AML-193 (cell line): ENCODE measurements at places on chromosomes 4 and X.

- DNase-seq, result no peak
These were observed 643.9 kb downstream of the TRIML1 start for GRCh38 chr4:188783175-188783574.

GRCh38 chr4:89242864-89243732 lies 64.5 kb downstream of the GPRIN3 start:
- DNase-seq, result no peak

DNA sequence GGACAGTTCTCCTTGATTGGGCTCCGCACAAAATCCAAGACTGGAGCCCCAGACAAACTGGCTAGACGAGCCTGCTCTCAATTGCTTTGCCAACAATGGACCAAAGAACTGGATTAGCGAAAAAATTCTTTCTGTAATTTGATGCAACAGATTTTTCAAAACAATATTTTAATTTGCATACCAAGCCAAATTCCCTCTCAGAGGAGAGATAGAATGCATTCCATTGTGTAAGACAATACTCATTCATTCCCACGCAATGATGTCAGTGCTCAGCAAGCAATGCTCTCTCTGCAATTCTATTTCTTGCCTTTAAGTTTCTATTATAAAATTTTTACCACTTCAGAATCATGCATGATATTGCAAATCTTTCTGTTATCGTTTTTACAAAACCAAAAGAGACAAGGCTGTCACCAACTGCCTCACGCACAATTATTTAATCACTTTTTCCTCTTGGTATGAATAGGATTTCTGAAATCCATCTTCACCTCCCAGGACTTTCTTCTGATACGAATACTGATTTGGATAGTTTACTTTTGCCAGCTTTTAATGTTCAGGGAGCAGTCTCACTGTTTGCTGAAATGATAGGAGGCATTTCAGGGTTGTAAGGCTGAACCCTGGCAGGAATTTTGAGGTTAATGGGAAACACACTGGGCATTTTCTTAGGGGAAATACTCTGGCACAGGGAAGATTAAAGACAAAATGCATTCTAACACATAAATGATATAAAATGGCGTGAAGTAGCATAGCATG lies 46.1 kb upstream of the HCCS start:
- no peak for DNase-seq

DNA sequence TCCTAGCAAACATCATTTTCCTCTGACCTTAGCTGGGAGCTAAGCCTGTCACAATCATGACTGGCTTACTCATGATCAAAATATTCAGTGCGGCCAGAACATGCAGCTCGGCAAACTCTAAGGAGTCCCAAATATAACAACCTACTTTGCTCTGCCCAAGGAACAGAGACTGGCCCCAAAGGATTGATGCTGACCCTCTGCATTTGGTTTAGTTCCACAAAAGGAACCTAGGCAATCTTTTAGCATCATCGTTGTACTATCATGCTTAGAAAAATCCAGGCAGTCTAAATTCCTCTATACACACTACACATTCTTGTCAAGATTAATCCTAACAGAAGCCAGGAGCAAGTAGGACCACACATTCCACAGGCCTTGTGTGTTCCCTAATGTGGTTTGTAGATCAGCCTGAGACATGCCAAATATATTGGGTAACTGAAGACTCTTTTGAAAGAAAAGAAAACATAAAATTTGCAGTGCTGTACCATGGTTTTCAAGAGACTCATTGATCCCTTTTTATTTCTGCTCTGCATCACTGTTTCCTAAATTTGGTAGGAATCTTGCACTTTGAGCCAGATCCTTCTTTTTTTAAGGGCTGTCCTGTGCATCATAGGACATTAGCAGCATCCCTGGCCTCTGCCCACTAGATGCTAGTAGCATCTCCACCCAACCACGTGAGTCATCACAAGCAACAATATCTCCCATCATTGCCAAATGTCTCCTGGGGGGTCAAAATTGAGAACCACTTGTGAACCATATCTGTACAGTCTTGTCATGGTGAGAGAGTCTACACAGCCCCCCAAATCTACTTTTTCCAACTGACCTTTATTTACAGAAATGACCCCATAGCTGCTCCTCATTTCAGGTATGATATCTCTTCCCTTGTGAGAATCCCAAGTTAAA lies 17.6 kb upstream of the CC2D2A start:
- peak; percentile 44 for DNase-seq

- DNase-seq, result peak; percentile 35
These were observed 2.0 kb downstream of the RAPGEF2 start for GRCh38 chr4:159104694-159105414.

GRCh38 chr4:38290914-38291313 lies 330.7 kb downstream of the PTTG2 start:
- DNase-seq, result no peak

GRCh38 chr4:180828455-180829018 lies 1414.7 kb upstream of the TENM3 start:
- DNase-seq, result peak; percentile 58

DNA sequence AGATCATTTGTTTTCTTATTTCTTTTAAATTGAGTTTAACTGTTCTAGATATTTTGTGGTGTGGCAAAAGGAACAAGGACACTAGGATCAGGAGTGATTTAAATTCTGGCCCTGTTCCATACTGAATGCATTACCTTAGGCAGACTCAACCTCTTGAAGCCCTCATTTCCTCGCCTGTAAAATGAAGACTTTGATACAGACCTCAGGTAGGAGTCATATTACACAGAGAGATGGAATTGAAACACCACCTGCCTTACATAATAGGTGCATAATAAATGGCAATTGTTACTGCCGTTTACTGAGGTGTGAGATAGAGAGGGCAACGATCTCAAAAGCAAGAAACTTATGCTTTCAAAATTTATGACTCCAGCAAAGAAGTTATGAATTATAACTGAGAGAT lies 28.2 kb upstream of the RASSF6 start:
- DNase-seq, result no peak

DNA sequence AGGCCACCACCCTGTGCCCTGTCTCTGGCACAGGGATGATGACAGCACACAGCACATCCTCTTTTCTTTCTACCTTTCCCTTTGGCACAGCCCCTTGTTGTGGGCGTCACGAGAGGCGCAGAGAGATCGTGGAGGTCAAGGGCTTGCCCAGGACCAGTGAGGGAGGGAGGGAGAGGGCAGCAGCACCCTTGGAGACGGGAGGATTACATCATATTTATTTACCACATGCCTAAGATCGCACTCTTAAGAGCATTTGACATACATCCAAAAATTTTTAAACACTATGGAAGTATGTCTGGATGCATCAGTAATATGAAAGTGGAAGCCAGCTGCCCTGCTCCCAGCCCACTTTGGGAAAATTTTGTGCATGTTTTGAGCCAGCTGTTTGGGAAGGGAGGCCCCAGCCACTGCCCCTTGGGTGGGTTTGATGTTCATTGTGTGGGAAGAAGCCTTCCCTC lies 12.7 kb downstream of the WFS1 start:
- no peak for DNase-seq

DNA sequence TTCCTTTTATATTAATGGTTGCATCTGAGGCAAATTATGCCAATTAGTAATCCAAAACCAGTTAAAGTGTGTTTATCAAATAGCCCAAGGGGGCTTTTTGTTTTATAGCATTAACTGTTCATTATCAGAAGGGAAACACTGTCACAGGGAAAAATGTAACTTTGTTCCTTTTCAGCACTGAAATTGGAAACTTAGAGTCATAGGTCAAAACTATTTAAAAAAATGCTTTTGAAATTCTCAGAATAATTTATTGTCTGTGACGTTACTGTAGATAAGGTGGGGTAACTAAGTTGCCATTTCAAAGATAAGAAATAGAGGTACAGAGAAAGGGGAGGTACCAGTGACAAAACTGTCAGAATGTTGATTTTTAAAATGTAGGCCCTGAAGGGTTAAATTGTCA lies 129.3 kb downstream of the AKAP4 start:
- no peak for DNase-seq

GRCh38 chr4:163621821-163622220 lies 127.3 kb downstream of the TMA16 start:
- DNase-seq, result no peak

DNA sequence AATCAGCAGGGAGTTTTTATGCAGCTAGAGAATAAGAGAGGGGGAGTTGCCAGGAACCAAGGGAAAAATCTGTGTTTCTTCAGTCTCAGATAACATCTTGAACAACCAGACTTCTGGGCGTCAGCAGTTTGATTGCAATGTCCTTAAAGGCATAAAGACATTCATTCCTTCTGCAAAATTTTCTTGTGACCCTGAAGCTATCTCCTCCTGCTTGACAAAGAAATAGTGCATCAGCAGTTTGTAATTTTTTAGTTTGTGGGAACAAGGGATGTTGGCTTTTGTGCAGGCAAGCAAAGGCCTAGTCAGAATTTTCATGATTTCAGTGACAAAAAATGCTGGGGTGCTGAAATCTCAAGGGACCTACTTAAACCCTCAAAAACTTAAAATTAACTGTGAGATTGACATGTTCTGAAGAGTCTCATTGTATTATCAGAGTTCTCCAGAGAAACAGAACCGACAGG lies 125.8 kb upstream of the UNC5C start:
- DNase-seq, result no peak

GRCh38 chrX:3374108-3374800 lies 27.8 kb upstream of the MXRA5 start:
- no peak for DNase-seq

DNA sequence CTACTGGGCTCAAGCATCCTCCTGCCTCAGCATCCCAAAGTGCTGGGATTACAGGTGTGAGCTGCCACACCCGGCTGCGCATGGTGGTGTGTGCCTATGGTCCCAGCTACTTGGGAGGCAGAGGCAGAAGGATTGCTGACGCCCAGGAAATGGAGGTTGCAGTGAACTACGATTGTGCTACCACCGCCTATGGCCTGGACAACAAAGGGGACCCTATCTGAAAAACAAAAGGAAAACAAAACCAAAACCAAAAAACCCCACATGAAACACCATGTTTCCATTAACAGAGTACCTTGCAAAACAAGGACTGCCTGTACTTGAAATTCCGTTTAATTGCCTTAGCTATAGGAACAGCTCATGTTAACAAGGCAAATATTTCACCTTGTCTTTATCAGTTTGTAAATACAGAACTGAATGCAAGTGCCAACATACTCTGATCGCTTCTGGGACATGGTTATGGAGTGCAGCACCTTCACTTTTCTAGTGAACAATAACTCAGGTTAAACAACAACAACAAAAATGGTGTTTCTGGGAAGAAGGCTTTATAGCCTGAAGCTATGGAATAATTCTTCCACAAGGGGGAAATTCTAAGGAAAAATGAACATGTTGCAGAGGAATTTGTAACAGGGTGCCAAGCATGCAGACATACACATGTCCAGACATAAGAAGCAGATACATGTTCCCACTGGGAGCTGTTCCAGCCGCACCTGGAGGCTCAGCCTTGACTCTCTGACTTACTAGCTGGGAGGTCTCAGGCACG lies 73.2 kb upstream of the STS start:
- no peak for DNase-seq

DNA sequence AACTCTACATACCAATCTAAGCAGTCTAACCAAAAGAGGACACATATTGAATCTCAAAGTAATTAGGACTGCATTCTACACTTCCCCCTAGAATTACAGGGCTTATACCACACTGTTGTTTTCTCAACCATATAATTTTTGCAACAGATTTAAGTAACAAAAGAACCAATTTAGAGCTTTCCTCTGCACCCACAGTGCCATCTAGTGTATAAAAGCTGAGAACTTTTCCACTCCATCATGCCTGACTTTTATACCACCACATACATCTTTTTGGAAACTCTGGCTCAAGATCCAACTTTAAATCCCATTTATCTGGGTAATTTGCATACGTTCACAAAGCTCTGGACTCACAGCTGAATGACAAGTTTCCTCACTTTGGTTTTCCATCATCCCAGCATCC lies 99.5 kb downstream of the EFHC2 start:
- no peak for DNase-seq

- DNase-seq, result no peak
These were observed 889 bp downstream of the MGARP start for GRCh38 chr4:139278912-139279759.

GRCh38 chr4:176404621-176405020 lies 84.9 kb downstream of the SPCS3 start:
- DNase-seq, result no peak

GRCh38 chrX:42602136-42602535 lies 175.8 kb downstream of the PPP1R2C start:
- DNase-seq, result no peak

DNA sequence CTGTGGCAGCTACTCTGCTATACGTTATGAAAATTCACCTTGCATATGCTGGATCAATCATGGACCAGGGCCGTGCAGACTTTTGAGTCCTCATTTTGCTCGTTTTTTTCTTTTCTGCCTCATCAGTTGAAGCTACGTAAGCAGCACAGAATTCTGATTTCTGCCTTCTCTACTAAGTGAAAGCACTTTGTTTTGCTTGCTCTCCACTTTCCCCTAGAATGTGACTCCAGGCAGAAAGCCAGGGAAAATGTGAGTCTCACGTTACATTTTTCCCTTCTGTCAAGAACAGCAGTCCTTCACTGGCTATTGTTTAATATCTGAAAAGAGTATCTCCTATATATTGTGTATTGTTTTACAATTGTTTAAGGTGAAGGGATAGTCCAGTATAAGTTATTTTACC lies 1840.1 kb downstream of the PCDH7 start:
- no peak for DNase-seq

DNA sequence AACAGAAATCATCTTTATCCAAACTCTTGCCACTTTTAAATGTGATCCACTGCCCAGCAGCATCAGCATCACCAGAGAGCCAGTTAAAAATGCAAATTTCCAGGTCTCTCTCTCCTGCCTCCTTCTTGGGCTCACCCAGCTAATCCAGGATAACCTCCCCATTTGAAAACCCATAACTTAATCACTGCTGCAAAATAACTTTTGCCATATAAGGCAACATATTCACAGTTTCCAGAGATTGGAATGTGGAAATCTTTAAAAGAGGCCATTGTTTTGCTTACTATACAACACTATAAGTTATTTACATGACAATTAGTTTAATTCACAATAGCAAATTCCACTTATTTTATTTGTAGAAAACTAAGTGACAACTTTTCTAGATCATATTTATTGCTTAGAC lies 4.8 kb upstream of the EXOSC9 start:
- DNase-seq, result no peak

- DNase-seq, result no peak
These were observed 5.7 kb upstream of the FAM9C start for GRCh38 chrX:13050151-13050550.

GRCh38 chrX:139691493-139691842 lies 16.5 kb downstream of the MCF2 start:
- no peak for DNase-seq

- DNase-seq, result no peak
These were observed 4.5 kb downstream of the GLRA2 start for GRCh38 chrX:14533867-14534266.
